ENCODE measurements at places on chromosomes 7 and 10. TPM values are rescaled to one million over a fixed set of nuclear protein-coding genes. Genes with fewer than 3 reads are reported as not detected.

GRCh38 chr7:92639213-92639896 lies 49.2 kb upstream of the FAM133B start:
- DNase-seq = no peak

DNA sequence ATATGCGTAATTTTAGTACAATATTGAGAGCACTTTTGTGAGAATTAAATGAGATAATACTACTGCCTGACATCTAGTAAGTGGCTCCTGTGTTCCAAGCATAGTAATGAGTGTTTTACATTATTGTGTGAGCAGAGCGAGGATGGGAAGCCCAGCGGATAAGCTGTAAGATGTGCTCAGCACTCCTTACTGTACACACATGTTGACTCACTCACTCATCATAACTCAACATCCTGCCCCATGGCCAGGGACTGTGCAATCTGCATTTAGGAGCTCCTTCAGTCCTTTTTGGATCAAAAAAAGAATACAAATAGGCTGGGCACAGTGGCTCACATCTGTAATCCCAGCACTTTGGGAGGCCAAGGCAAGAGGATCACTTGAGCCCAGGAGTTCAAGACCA lies 72.9 kb upstream of the NEBL start:
- DNase-seq = no peak

GRCh38 chr7:10913457-10913856 lies 60.2 kb upstream of the PHF14 start:
- DNase-seq = no peak

DNA sequence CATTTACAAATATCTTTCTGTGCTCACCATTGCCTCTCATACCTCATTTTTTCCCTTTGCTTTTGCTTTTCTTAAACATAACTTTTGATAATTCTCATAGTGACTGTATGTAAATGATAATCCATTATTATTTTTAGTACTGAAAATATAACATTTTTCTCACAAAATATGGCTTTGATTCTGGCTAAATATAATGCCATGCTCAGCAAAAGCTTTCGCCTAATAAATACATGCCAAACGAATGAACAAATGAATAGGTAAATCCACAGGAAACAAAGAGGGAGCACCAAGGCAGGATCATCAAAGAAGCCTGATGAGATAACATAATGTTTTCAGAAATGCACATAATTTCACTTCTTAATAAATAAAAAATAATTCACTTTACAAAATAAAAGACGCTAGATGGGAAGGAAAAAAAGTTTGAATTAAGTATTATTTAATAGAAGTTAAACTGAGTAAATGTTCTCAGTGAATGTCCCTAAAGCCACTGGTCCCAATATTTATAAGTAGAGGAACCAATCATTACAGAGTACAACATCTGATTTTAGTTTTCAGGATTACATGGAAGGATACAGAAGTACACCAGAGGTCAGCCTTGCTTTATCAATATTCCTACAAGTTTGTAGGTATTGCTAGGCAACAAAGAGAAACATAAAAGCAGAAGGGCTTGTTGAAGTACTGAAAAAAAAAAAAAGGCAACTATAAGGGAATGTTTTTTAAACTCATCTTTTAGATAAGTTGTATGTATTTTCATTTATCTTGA lies 52.3 kb downstream of the RNLS start:
- no peak for DNase-seq

- no peak for DNase-seq
Observed at GRCh38 chr7:73438547-73439409, 5.2 kb downstream of the FZD9 start.

MOGAT3 gene
- total RNA-seq = not detected

PILRA gene
- total RNA-seq = 2.2 TPM
